ENCODE measurements at places on chromosomes 11 and 22.

DNA sequence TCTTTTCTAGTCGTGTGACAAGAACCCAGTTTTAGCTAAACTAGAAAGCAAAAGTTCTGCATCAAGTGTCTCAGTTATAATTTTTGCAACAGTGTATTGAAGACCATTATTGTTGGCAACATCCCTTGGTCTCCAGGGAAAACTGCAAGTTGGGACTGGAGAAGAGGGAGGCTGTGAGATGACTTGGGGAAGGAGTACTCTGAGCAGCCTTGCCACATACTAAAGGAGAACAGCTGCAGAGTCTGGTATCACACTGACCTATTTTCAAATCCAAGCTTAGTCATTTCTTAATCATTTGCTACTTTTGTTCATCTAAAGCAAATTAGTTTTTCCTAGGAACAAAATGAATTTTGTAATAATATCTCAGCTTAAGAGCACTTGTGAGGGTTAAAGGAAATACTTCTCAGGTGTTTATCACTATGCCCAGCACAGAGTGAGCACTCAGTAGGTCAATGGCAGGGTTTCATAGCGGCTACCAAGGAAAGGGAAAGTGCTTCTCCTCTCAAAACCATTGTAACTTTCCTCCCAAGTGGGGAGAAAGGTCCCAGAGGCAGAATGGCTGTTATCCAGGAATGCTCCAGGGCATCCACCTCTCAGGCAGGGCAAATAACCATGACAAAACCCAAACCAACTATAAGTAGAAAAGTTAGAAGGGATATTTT, 247.1 kb downstream of the C11orf87 start:
- no peak for DNase-seq

GRCh38 chr11:114196997-114197703, 99.0 kb upstream of the NNMT start:
- DNase-seq = no peak

GRCh38 chr11:126561327-126561893, 205.9 kb downstream of the ST3GAL4 start:
- no peak for DNase-seq

GRCh38 chr22:28230671-28231070, 311.6 kb upstream of the PITPNB start:
- DNase-seq = no peak

GRCh38 chr11:57391539-57391938, 1.1 kb upstream of the PRG2 start:
- no peak for DNase-seq

DNA sequence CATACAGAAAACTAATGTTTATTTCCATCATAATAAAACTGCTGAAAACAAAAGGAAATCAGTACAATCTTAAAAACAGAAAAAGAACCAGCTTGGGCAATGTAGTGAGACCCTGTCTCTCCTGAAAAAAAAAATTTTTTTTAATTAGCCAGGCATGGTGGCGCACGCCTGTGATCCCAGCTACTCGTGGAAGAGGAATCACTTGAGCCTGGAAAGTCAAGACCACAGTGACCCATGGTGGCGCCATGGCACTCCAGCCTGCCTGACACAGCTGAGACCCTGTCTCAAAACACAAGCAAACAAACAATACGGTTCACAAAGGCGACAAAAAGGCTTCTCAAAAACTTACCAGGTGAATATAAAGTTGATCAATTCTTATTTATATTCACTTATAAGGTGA, 289.7 kb downstream of the BRD1 start:
- DNase-seq = no peak

All from activated T-cell treated with anti-CD3 and anti-CD28 coated beads for 4 hours (primary cell).